ENCODE measurements at places on chromosomes 11 and 22.

GRCh38 chr11:80958361-80958760 lies 1517.5 kb upstream of the TENM4 start:
- no peak for DNase-seq

DNA sequence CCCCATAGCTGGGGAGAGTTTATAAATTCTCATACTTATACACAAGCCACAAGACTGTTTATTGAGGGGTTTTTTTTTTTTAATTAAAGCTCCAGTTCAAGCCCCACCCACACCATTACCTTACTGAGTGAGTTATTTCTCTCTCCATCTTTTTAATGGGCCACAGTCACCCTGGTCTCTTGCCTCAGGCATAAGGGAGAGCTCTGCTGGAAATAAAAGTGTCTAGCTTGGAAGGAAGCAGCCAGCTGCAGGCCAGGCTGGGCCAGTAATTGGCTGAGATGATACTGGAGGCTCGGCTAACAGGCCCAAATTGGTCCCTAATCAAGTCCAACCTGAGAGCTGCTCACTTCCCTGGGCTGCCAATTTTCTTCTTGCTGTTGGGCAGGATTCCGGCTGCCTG lies 174.1 kb downstream of the INSC start:
- DNase-seq = no peak

- peak; percentile 72 for DNase-seq
Observed at GRCh38 chr22:43036282-43036829, 21.4 kb upstream of the PACSIN2 start.

DNA sequence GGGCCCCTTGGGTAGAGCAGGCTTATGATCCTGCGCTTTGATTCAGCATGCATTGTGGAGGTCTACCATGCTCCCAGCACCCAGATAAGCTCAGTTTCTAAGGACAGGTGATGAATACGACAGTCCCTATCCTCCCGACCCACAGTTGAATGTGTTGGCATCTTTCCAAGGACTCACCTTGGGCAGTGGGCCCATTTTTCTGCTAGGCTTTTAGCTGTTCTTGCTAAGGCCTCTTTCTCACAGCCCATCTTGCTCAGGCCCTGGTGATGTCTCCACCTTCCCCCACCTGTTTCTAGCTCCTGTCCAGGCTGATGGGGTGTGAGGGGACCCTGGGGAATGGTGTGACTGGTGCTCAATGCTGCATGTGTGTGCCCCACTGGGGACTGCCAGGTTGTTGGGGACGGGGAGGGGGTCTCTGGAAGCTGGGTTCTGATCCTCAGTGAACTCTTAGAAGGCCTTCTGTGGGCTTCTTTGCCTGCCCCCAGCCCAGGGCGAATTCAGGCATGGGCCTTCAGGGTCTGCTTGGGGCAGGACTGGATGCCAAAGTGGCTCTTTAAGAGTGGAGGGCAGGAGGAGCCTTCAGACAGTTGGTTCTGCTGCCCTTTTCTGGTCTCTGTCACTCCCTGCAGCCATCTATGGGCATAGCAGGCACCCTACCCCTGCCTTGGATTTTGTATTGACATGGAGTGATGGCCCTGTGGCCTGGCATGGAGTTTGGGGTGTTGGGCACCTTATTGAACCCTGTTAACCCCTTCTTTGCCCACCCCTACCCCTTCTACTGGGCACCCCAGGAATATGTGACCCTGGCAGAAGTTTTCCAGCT lies 33.1 kb downstream of the PHLDB1 start:
- no peak for DNase-seq

DNA sequence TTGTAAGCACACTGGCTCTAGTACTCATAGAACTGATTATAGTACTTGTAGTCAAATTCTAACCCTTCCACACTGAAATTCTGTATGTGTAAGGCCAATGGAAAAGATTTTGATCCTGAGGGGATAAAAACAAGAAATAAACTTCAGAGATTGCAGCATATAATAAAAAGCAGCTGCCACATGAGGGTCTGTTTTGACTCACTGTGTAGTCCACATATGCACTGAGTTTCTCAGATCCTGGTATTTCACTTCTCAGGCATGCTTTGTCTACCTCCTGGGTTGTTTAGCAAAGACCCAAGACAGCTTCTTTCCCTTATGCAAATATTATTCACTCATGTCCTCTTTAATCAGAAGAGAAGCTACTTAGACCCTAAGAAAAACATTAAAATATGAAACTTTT lies 71.1 kb upstream of the SLC5A12 start:
- no peak for DNase-seq

- DNase-seq = no peak
Observed at GRCh38 chr22:25348391-25348790, 129.0 kb downstream of the CRYBB2 start.

- DNase-seq = no peak
Observed at GRCh38 chr11:68678031-68678441, 6.3 kb upstream of the GAL start.

- DNase-seq = no peak
Observed at GRCh38 chr11:3155691-3156258, 9.3 kb downstream of the OSBPL5 start.

- no peak for DNase-seq
Observed at GRCh38 chr11:15687342-15687741, 572.6 kb downstream of the INSC start.

- no peak for DNase-seq
Observed at GRCh38 chr22:28243539-28243938, 324.5 kb upstream of the PITPNB start.

- DNase-seq = no peak
Observed at GRCh38 chr11:124646148-124646547, 23.5 kb downstream of the TBRG1 start.

DNA sequence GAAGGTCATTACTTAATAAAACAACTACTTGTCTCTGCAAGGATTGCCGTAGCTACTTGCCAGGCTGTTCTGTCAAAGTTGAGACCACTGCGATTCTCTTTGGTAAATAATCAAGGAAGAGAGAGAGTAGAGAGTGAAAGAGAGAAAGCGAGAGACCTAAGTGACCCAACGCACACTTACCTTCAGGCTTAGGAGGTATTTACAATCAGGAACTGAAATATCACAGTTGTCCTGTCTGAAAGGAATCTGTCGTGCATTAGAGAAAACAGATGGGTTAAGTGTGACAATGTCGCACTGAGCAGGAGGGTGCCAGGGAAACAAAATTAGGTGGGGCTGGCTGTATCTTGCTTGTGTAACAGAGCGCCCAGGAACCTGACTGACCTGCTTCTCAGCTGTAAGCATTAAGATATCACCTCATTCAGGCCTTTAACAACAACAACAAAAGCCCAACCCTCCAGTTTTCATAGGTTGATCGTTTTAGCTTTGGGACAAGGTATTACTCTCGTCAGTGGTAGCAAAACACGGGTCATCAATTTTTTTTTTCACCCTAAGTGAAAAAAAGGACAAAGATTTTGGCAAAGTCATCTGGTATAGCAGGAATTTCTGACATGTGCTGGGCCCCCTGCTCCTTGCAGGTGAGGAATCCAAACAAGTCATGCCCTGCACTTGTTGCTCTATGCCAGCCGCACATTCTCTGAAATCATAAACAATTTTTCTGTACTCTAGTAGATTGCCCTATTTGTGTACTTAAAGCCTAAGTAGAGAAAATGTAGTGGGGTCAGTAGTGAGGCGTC lies at the start of gene MUC15:
Gene MUC15 (minus strand): TSS at position 403 of the 794 bp plus-strand sequence. CDS start 5,169 bp downstream, outside the sequence.
- DNase-seq = no peak

DNA sequence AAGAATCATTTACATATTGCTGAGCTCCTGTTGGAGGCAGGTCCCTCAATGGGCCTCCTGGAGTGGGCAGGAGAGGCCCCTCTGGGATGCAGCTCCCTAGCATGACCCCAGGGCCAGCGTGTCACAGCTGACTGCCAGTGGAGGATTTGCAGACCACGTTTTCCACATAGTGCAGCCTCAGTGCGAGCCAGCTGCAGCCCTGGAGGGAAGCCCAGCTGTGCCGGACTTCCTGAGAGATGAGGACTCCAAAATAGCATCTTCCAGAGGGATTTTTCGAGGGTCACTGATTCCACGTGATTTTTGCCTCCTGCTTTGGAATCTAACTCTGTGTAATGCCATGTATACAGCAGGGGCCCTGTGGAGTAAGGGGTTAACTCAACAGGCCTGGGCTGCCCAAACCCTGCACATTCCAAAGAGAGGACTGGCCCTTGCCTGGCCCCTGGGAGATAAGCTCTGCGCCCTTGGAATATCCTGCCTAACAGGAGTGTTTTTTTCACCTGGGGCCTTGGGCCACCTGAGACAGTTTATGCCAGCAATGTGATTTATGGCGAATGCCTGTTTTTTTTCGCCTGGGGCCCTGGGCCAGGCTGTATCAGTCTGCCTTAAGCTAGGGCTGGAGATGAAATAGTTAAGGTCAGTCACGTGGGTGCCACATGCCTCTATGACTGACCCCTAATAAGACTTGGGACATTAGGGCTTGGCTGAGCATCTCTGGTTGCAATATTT lies 47.4 kb downstream of the RPS6KA4 start:
- DNase-seq = peak; percentile 81

DNA sequence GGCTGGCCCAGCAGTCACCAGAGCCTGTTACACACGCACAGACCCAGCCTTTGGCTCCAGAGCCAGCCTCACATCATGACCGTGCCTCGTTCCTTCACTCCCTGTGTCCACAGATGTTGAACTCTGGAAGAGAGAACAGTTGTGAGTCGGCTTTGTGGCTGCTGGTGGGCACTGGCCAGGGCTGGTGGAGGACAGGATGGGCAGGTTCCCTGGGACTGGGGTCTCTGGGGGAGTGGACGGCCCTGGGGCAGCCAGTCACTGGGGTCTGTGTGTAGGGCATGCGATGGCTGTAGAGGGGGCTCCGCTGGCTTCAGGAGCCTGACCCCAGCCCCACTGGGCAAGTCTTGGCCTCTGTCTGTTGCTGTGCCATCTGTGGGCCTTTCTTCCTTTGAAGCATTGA lies 1070.1 kb downstream of the BRD1 start:
- peak; percentile 4 for DNase-seq

DNA sequence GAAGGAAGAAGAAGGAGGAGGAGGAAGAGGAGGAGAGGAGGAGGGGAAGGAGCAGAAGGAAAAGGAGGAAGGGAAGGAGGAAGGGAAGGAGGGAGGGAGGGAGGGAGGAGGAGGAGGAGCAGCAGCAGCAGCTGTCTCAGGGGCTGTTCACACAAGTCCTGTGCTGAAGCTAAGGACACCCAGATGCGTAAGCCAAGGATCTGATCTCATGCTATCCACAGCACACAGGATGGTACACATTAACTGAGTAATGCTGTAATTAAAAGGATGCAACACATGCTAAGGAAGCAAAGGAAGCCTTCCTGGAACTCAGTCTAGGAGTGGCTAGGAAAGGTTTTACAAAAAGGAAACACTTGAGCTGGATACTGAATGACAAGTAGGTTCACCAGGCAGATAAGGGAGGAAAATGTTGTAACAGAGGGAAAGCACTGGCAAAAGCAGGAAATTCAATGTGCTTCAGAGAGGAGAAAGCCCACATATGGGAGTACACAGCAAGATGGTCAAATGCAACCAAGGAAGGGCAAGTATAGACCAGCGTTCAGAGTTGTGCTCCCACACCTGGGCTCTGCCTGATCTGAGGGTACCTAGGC lies 32.0 kb downstream of the TRIM66 start:
- no peak for DNase-seq

- no peak for DNase-seq
Observed at GRCh38 chr11:88193278-88193677, 18.0 kb upstream of the RAB38 start.

DNA sequence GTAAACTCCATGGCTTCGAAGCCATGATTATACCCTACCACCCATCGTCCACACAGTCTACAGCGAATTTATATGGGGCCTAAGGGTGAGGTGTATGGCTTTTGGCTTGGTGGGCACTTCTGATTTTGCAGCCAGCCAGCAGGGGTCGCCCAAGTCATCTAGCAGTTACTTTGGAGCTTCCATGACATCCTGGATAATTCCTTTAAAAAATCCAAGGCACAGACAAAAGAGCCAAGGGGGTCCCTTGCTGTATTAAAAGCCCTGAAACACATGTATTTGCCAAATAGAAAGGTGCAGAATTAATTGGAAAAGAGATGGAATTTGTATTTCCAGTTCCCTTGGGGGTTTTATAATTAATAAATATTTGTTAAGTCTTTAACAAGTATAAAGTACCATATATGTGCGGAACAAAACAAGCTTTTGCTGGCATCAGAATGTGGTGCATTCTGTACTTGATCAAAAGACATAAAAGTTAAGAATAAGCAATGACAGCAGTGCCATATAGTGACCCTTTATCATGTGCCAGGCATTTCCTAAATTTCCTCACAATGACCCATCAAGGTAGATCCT lies 132.8 kb upstream of the PITPNB start:
- peak; percentile 79 for DNase-seq
